Stimulated activated CD4-positive, alpha-beta T cell treated with anti-CD3 and anti-CD28 coated beads, Interleukin-2, amount 100 ng/mL, for 24 hours (primary cell): ENCODE measurements at places on chromosomes 2 and 18.

GRCh38 chr2:43185146-43185545, 41.3 kb downstream of the ZFP36L2 start:
- no peak for DNase-seq

- DNase-seq = no peak
Observed at GRCh38 chr2:133240491-133241223, 327.6 kb downstream of the NCKAP5 start.

DNA sequence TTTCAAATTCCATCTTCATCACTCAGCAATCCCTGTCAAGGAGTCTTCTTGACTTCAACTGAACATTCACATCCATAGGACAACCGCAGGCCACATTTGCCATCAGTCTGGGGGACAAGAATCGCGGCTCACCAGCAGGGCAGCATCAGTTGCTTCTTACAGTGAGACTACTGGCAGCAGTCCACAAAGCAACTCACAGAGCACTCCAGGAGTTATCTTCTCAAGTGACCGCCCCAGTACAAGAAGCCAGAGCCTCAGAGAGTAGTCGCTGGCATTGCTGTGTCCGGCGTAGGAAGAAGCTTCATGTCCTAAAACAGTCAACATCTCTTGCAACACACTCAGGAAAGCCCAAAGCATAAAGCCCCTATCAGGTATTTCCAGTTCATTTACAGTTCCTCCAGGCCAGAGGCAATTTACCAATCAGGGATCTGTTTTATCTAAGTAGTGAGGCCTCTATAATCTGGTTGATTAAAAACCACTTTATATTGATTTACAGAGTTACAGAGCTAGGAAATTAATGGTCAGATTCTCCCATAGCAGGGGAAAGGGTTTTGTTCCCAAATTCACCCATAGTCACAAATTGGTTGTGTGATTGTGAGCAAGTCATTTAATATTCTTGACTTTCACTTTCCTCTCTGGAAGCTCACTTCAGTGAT, 177.3 kb downstream of the NBAS start:
- no peak for DNase-seq

DNA sequence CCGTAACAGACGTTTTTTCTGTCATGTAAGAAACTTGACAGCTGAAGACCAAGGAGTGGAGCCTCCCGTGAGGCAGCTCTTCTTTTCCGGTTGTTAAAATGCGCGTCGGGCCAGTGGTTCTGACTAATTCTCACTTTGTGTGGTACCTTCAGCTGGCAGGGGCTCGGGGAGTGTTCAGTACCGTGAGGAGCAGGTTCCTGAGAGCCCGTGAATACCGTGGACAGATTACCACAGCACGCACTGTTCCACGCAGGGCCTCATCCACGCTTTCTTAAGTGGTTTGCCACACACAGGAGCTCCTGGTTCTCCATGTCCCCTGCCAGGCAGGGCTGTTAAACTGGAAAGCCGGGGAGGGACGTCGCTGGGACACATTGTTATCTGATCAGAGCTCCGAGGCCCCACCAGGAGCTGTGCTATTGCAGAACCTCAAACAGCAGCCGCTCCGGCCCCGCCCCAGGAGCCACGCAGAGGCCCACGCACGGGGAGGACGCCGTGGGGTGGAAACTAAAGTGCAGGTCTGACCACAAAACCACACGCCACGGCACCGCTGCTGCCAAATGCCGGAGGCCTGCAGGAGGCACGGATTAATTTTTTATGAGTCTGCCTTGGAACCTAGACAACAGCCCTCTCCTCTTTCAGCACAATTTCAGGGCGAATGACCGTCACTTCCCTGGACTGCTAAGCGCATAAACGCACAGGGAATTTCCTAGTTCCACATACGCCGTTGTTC, 43.3 kb downstream of the NFATC1 start:
- peak; percentile 47 for DNase-seq

DNA sequence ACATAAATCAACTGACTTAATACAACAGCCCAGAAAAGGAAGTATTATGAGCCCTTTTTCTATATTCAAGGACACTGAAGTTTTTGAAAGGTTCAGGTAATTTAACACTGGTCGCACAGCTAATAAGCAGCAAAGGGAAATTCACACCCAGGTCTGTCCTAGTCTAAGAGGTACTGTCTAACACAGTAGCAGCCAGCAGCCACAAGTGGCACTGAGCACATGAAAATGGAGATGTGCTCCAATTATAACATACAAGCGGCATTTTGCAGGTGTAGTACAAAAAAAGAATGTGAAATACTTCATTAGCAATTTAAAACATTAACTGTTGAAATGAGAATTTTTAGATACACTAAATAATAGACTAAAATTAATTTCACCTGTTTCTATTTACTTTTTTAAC, 23.4 kb downstream of the SPRED2 start:
- DNase-seq = no peak

- DNase-seq = no peak
Observed at GRCh38 chr2:217192366-217192765, 332.5 kb upstream of the TNP1 start.

GRCh38 chr2:8694737-8695136, 12.9 kb downstream of the ID2 start:
- no peak for DNase-seq

GRCh38 chr18:55477499-55477859, 110.5 kb downstream of the TCF4 start:
- peak; percentile 2 for DNase-seq

- DNase-seq = no peak
Observed at GRCh38 chr2:134406311-134406710, 152.4 kb downstream of the MGAT5 start.

DNA sequence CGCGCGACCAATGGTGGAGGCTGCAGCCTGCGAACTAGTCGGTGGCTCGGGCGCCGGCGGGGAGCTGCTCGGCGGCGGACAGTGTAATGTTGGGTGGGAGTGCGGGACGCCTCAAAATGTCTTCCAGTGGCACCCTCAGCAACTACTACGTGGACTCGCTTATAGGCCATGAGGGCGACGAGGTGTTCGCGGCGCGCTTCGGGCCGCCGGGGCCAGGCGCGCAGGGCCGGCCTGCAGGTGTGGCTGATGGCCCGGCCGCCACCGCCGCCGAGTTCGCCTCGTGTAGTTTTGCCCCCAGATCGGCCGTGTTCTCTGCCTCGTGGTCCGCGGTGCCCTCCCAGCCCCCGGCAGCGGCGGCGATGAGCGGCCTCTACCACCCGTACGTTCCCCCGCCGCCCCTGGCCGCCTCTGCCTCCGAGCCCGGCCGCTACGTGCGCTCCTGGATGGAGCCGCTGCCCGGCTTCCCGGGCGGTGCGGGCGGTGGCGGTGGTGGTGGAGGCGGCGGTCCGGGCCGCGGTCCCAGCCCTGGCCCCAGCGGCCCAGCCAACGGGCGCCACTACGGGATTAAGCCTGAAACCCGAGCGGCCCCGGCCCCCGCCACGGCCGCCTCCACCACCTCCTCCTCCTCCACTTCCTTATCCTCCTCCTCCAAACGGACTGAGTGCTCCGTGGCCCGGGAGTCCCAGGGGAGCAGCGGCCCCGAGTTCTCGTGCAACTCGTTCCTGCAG, at the start of gene HOXD9:
TSS of gene HOXD9 (plus strand) at position 37 of the 728 bp plus-strand sequence. CDS start at position 87, 50 bp downstream.
- DNase-seq = no peak

- DNase-seq = no peak
Observed at GRCh38 chr18:74060579-74060978, 87.1 kb downstream of the FBXO15 start.

- peak; percentile 44 for DNase-seq
Observed at GRCh38 chr18:13558124-13558523, 168.2 kb downstream of the FAM210A start.

GRCh38 chr2:205585449-205586383, 96.6 kb upstream of the NRP2 start:
- DNase-seq = no peak

DNA sequence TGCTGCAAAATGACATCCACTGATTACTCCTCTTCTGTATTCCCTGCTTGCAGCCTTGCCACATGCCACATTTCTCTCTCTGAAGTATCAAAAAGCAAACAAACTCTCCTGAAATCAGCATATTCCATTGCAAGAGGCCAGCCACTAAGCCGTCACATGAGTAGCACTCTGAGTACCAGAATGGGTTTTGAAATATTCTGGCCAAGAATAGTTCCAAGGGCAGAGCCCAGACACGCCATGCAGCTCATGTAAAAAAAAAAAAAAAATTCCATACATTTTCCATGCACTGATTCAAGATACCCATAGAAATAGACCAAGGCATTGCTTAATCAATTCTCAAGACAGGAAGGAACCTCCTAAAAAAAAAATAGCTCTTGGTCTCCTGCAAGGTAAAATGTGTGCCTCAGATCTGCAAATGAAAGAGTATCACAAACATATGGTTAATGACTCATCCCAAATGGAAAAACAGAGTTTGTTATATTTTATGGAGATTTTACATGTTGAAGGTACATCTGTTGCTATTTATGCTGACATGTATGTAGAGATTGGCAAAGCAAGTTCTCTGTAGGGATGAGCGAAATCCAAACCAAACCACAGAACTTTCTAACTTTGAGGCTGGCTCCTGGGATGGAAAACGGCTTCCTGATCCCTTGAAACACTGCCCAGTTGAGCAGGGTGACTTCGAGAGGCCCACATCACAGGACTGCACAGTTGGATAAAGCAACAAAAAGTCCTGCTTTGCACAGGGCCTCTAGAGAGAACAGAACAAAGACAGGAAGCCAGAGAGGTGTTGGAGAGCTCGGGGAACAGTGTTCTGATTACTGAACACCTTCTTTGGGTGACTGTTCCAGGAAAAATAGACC, 346.2 kb downstream of the ZNF521 start:
- DNase-seq = no peak

DNA sequence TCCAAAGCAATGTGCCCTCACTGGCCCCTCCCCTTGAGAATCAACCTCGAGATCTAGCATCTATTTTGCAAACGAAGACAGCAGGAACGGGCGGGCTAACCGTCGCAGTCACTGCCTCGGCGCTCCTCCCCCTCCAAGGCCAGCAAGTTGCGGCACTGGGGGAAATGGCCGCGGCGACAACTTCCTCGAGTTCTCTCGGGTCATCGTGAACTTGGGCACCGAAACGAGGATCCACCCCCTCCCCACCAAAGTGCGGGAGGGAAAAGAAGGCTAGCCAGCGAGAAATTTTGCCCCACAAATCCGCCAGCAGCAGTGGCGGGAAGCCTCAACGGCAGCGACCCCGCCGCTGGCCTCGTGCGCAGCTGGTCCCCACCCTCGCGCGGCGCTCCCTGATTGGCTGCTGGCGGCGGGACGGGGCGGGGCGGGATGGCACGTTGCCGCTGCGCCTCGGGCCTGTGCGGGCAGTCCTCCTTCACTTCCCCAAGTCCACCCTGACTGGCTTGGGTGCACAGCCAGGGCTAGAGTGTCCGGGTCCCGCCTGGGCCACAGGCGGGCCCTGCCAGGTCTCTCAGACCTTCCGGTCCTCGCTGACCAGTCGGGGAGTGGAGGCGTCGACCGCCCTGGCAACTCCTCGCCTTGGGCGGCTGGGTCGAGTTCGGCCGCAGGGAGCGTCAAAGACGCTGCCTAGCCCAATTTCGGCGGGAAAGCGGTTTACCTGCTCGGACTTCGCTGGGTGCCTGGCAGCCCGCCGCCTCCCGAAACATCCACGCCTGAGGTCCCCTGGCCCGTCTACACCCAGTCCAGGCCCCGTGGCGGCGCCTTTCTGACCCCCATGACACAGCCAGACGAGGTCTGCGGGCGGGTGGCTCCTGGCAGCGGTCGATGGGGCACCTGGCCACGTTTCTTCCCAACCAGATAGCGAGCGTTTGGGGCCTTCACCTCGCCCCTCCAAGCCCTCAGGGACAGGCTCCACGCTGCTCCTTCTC, at the start of gene BOLL:
TSS of gene BOLL (minus strand) at position 364 of the 986 bp plus-strand sequence. CDS start 3,469 bp downstream, outside the sequence.
- DNase-seq = no peak

DNA sequence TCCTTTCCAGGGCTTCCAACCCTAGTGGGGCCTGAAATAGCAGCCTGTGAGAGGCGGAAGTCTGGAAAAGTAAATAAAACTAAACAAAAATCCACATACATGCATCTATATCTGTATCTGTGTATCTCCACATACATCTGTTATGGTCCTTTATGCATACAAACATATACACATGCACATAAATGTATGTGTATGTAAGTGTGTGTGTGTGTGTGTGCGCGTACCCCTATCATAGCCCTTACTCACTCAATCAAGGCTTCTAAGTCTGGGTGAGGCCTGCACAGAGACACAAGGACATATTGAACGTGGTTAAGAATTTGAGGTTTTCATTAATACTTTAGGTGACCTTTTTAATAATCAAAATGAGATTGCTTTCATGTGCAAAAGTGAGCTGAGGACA, 98.9 kb upstream of the CYRIA start:
- no peak for DNase-seq

- DNase-seq = no peak
Observed at GRCh38 chr2:101731221-101732054, 33.9 kb downstream of the MAP4K4 start.

- DNase-seq = no peak
Observed at GRCh38 chr2:61263830-61264229, 101.8 kb downstream of the C2orf74 start.

DNA sequence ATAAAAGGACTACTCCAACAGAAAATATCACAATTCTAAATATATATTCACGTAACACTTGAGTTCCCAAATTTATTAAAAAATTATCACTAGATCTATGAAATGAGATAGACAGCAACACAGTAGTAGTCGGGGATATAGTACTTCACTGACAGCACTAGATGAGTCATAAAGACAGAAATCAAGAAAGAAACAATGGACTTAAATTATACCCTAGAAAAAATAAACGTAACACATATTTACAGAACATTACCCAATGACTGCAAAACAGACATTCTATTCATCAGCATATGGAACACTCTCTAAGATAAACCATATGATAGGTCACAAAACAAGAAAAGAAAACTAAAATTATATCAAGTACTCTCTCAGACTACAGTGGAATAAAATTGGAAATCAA, 429.4 kb downstream of the MBD2 start:
- no peak for DNase-seq

DNA sequence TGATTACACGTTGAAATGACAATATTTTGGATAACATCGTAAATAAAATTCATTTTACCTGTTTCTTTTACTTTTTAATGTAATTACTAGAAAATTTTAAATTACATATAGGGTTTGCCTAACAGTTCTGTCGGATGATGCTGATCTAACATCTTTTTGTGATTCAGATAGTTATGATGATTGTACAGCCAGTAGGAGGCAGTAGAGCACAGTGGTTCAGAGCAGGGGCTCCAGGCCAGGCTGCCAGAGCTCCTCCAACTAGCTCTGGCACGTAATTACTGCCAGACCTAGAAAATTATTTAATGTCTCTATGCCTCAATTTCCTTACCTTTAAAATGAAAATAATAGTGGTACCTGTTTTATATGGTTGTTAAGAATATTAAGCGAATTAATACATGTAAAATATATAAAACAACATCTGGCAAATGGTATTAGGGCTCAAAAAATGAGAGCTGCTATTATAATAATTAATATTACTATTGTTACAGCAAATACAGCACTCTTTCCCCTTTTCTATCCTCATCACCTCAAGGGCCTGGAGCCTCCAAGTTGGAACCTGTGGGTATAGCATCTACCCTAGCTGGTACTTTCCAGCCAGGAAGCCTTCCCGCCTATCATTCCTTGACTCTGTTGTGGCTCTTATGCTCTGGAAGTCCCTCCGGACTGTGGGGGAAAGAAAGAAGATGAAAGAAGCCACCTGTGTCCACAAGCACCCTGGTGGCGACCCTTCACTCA, 47.7 kb upstream of the PLA2R1 start:
- DNase-seq = peak; percentile 58
